ENCODE measurements at places on chromosomes 16 and 17. TPM values are rescaled to one million over a fixed set of nuclear protein-coding genes. Genes with fewer than 3 reads are reported as not detected.
A peak's percentile ranks its signal among the peaks of the same experiment; 100 is the strongest.

DNA sequence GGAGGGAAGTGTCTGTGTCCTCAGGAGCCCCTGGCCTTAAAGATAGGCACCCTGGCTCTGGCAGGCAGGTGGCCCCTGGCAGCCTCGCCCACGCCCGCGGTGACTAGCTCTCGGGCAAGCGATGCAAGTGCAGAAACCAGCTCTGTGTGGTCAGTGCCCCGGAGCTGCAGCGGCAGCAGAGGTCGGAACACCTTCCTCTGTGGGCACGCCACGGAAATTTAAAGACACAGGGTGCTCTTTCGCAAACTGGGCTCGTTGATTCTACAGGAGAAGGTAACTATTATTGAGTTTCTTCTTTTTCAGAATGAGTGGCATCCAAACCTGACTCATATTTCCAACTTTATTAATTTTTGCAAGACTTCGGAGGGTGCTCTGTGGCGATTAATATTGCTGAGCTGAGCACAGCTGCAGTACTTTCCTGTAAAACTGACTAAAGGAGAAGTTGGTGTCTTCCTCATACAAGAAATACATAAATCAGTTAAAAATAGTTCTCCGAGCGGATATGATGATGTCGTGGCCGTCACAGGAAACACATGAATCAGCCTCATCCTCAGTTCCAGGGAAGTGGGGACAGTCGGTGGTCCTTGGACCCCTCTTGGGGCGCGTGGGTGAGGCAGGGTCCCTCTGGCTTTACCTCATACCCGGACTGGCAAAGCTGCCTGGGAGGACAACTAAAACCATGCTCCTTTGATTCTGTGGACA is 120.2 kb downstream of the METRNL start:
- peak; percentile 49 for DNase-seq

Gene KRT20
- total RNA-seq, result not detected

- DNase-seq, result no peak
These were observed 65.9 kb downstream of the KSR1 start for GRCh38 chr17:27522028-27522635.

DNA sequence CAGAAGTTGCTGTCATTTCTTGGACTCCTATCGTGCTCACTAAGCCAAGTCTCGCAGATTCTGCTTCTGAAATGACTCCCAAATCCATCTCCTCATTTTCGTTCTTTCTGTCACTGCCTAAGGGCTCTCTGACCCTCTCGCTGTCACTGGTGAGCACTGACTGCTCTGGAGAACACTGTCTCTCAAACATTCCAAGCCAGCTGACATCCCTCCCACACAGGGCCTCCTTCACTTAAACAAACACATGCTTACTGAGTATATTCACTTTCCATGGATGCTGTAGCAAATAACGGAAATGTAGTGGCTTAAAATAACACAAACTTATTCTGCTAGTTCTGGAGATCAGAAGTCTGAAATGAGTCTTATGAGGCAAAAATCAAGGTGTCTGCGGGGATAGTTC is 18.8 kb downstream of the CACNG1 start:
- no peak for DNase-seq

GRCh38 chr16:57146040-57146647 is 39.7 kb downstream of the PSME3IP1 start:
- no peak for DNase-seq

- DNase-seq, result no peak
These were observed 3.9 kb upstream of the WFIKKN1 start for GRCh38 chr16:626787-627453.

Gene PIGS
- 70.5 TPM for total RNA-seq

DNA sequence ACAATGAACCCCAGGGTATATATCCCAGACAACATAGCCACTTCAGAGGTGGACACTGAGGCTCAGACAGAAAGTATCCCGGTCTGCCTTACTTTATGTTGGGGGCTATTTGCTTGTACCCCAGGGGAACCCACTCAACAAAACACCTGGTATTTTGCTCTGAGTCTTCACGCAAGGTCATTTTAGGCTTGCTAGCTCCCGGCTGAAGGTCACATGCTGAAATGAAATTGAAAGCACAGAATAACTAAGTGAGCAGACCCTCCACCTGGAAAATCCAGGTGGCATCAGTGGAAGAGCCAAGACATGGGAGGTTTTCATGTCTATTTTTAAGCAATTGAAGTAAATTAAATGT is 4.1 kb upstream of the KDM8 start:
- no peak for DNase-seq

Gene ZMYND15
- total RNA-seq, result 0.27 TPM

DNA sequence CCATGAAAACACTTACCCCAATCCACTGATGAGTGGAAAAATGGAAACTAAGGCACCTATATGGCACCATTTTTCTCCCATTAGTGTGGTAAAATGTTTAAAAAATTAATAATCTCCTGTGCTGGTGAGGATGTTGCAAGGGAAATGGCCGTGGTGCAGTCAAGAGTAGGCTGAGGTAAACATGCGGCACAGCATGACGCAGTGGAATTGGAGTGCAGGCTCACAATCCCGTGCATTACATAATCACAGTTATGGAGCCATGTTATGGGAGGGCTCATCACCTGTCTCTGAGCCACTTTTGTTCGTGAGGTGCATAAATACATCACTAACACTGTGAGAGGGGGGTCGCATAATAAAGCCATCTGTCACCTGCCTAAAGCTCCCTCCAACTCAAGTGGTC is 164.4 kb upstream of the XYLT1 start:
- DNase-seq, result no peak

DNA sequence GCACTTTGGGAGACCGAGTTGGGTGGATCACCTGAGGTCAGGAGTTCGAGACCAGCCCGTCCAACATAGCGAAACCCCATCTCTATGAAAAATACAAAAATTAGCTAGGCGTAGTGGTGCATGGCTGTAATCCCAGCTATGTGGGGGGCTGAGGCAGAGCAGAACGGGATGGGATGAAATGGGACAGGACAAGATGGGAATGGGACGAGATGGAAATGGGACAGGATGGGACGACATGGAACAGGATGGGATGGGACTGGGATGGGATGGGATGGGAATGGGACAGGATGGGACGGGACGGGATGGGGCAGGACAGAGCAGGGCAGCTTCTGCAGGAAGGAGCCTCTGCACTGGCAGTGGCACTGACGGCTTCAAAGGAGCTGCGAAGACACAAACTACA is 106.1 kb downstream of the ANKRD11 start:
- no peak for DNase-seq

Gene TBC1D3E
- not detected for total RNA-seq

GRCh38 chr17:1183171-1183873 is 3.5 kb upstream of the ABR start:
- DNase-seq, result no peak

DNA sequence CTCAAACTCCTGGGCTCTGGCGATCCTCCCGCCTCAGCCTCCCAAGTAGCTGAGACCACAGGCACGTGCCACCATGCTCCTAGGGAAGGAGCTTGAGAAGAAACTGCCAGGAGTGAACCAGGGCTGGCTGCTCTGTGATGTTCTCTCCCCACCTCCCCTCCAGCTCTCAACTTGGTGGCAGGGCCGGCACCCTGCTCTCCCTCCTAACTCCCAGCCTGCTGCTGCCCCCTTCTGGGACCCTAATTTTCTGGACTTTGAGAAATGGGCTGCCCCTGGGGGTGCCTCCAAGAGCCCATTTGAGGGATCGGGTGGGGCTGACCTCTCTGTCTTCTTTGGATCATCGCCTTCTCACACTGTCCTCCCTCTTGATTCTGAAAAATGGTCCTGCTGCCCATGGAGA is 14.9 kb upstream of the STAT3 start:
- DNase-seq, result no peak

Gene CA5A
- not detected for total RNA-seq

DNA sequence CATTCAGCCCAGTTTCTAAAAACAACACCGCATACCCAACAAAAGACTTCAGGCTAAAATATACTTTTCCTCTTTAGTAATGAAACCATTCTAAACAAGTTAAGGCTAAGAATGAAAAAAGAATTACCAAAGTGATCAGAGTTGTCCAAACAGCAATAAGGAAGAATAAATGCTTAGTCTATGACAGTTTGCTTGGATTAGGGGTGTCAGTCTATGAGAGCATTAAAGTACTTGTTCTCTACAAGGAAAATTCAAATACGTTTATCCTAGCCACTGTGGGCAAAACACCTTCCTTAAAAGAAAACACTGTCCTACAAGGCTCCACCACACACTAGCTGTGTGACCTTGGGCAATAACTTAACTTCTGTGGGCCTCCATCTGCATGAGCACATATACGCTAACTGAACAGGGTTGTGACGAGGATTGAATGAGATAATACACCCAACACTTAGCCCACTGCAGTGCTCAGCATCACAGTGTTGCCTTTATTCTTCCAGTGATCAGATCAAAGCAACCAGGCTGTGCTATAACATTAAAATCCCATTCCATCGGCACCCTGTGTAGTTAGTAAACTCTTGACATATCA is 53.6 kb downstream of the TEX2 start:
- DNase-seq, result no peak

GRCh38 chr16:1438229-1439057 is 5.9 kb downstream of the CCDC154 start:
- no peak for DNase-seq

- no peak for DNase-seq
These were observed 345.7 kb downstream of the HAPSTR1 start for GRCh38 chr16:9437115-9437514.

- no peak for DNase-seq
These were observed 17.5 kb upstream of the HOXB9 start for GRCh38 chr17:48643697-48644012.

DNA sequence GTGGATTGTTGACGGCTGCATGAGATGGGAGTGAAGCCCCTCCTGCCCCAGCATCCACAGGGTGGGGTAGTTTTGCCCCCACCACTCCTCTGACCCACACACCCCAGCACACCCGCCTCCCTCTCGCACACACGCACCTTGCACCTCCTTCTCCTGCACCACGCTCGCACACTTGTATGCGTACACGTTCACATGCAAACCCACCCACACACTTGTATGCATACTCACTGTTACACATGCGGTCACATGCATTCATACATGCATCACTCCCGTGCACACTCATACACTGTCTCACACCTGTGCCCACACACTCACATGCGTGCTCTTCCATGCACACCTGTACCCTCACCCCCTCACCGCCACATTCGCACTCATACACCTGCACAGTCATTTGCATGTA is 70.5 kb upstream of the CIBAR2 start:
- DNase-seq, result no peak

- DNase-seq, result no peak
These were observed 20.8 kb downstream of the TRPV2 start for GRCh38 chr17:16435925-16436886.

DNA sequence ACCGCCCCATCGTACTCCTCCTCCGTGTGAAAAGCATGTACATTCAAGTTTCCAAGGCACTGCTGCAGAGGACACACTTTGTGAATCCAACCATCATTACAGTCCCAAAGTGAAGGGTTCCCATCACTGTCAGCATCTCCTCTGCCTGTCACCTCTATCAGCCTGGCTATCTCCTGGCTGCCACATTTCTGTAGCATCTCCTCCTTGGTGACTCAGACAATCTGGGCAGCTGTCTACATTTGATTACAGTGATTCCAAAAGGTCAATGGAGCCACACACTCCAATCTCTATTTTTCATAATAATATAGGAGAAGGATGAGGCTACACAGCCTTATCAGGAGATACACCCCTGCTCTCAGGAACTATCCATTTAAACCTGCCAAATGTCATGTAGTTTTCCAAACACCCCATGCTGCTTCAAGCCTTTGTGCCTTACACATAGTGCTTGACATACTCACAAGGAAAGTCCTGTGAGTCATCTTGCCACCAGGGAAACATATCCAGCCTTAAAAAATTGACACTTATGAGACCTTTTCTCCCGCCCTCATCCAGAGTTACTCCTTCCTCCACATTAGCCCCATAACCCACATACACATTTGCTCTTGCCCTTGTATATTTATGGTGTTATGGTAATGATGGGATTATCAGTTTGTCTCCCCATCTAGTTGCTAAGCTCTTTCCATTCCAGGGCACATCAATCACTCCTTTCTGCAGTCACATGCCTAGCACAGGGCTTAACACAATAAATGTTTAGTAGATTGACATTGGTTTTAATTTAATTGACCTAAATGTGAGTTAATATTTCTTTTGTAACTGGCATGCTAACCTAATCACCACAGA is 250.1 kb upstream of the CDH5 start:
- DNase-seq, result no peak

Gene GNAO1
- 26.8 TPM for total RNA-seq

DNA sequence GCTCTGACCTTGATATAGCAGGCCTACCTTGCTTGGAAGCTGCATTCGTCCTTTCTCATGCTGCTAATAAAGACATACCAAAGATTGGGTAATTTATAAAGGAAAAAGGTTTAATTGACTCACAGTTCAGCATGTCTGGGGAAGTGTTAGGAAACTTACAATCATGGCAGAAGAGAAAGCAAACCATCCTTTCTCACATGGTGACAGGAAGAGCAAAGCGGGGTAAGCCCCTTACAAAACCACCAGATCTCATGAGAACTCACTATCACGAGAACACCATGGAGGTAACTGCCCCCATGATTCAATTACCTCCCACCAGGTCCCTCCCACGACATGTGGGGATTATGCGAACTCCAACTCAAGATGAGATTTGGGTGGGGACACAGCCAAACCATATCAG is 6.0 kb upstream of the MAPT start:
- DNase-seq, result no peak

Gene ADORA2B
- total RNA-seq, result 1.1 TPM

- DNase-seq, result no peak
These were observed 240.3 kb upstream of the DYNLRB2 start for GRCh38 chr16:80300456-80300855.

Gene SLFN13
- 0.94 TPM for total RNA-seq

DNA sequence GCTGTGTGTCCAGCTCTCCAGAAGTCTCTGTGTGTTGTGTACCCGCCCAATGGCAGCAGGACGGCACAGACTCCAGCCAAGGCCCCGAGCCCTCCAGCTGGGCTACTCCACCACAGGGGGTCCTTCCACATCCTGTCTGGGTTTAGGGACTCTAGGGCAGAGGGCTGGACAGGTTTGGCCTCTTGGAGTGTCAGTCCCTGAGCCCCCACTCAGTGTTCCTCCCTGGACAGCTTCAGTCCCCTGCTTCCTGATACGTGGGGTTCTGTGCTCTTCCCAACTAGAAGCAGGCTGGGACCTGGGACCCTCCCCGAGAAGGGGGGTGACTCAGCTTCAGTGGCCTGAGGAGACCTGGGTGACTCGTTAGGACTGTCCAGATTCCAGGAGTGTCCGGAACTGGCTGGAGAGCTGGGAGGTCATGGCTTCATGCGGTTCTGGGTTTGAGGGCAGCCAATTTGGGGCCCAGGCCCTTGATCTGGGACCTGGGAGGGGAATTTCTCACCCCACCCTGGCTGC is 4.2 kb downstream of the CDK3 start:
- DNase-seq, result no peak

Gene KRTAP1-4
- not detected for total RNA-seq
